Upper lobe of right lung (tissue), 1 donor: ENCODE measurements at places on chromosomes 16 and 17. TPM values are rescaled to one million over a fixed set of nuclear protein-coding genes. Genes with fewer than 3 reads are reported as not detected.
A peak's percentile ranks its signal among the peaks of the same experiment; 100 is the strongest.

GRCh38 chr17:7910711-7911110 is 5.4 kb downstream of the RNF227 start:
- peaks cover 67% of the 10 kb centered on the region for H3K36me3 ChIP-seq
- no peak overlapping the region for H3K4me3 ChIP-seq
- DNase-seq, result no peak
- H3K4me1 ChIP-seq, result peaks cover 11% of the 10 kb centered on the region
- H3K27me3 ChIP-seq, result no peaks in the 10 kb centered on the region
- H3K27ac ChIP-seq, result no peak overlapping the region

DNA sequence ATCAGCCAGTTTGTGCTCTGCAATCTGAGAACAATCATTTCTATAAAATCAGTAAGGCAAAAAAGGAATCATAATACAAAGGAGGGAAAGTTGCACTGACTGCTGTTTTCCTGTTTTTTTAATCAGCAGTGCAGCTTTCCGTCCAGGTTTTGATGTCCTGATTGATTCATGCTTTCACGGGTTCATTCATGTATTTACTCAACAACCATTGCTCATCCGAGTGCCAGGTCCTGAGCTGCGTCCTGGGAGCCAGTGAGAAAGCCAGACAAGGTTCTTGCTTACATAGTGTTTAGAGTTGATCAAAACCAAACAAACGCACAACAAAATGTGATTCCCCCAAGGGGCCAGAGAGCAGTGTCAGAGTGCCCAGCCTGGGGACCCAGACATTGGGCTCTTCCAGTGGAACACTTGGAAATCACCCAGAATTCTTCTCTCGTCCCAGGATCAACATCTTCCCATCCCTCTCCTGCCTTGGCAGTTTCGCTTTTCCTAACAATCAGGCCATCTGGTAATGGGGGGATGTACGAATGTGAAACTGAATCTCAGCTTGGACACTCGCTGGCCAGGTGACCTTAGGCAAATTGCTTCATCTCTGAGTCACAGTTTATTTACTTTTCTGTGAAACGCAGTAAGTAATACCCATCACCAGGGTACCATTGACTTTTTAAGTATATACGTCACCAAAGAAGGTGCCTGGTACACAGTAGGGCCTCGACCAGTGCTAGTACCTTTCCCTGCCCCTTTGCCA is 13.3 kb upstream of the C1QL1 start:
- H3K36me3 ChIP-seq, result no peaks in the 10 kb centered on the region
- H3K4me1 ChIP-seq, result peaks cover 3% of the 10 kb centered on the region
- H3K27me3 ChIP-seq, result peaks cover 16% of the 10 kb centered on the region
- H3K4me3 ChIP-seq, result no peak overlapping the region
- DNase-seq, result no peak

GRCh38 chr17:81090361-81091136 is 55.6 kb downstream of the BAIAP2 start:
- peak; percentile 91 for DNase-seq
- no peaks in the 10 kb centered on the region for H3K27me3 ChIP-seq
- no peak overlapping the region for H3K4me3 ChIP-seq
- H3K27ac ChIP-seq, result peak overlapping the region; percentile 9

- peaks cover 3% of the 10 kb centered on the region for H3K4me1 ChIP-seq
- H3K4me3 ChIP-seq, result no peak overlapping the region
- no peak overlapping the region for H3K27ac ChIP-seq
- H3K36me3 ChIP-seq, result no peaks in the 10 kb centered on the region
- no peak for DNase-seq
Measured at GRCh38 chr16:65731833-65732232, 610.0 kb upstream of the CDH11 start.

GRCh38 chr17:74210191-74211140 is 2.9 kb upstream of the TTYH2 start:
- H3K4me1 ChIP-seq, result peaks cover 51% of the 10 kb centered on the region
- H3K27me3 ChIP-seq, result no peaks in the 10 kb centered on the region
- no peak overlapping the region for H3K27ac ChIP-seq
- peak; percentile 84 for DNase-seq
- H3K36me3 ChIP-seq, result peaks cover 52% of the 10 kb centered on the region
- no peak overlapping the region for H3K4me3 ChIP-seq

The GNG13 gene
- total RNA-seq, result not detected

DNA sequence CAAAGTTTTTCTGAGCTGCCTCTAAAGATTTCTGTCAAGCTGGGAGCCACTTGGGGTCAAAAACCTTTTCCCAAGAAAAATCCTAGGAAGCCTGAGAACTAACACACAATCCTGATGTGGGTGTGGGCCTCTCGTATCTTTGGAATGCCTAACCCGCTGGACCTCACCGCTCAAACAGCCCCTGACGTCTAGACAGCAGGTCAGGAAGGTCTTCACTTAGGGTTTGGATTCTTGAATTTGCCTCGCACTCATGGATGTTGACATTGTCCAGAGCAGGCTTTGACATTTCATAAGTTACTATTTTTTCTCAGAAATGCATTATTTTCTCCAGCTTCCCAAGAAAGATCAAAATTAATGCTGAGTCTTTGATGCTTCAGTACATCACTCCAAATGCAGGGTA is 18.9 kb downstream of the TEX2 start:
- H3K36me3 ChIP-seq, result no peaks in the 10 kb centered on the region
- H3K4me3 ChIP-seq, result no peak overlapping the region
- peaks cover 41% of the 10 kb centered on the region for H3K4me1 ChIP-seq

GRCh38 chr16:87524407-87524806 is 31.6 kb upstream of the ZCCHC14 start:
- no peak overlapping the region for H3K27ac ChIP-seq
- no peaks in the 10 kb centered on the region for H3K27me3 ChIP-seq
- no peak overlapping the region for H3K4me3 ChIP-seq
- H3K4me1 ChIP-seq, result no peaks in the 10 kb centered on the region
- no peaks in the 10 kb centered on the region for H3K36me3 ChIP-seq

The ACSM2A gene
- total RNA-seq, result not detected

DNA sequence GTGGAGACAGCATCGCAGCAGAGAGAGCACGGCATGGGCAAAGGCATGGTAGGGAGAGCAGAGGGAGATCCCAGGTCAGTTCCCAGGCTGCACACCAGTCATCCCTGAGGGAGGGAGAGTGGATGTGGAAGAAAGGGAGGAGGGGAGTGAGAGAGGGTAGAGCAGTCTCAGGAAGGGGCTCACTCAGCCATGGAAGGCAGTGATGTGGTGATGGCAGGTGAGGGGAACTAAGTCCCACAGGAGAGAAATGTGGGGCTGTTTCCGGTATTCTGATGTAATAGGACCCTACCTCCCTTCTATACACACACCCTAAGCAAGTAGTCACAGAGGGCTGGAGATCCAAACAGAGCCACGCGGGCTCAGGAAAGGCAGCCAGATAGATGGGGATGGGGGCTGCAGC is 500.3 kb upstream of the CDH11 start:
- no peaks in the 10 kb centered on the region for H3K4me1 ChIP-seq
- no peak for DNase-seq
- H3K27ac ChIP-seq, result no peak overlapping the region
- no peaks in the 10 kb centered on the region for H3K36me3 ChIP-seq
- H3K4me3 ChIP-seq, result no peak overlapping the region
- no peaks in the 10 kb centered on the region for H3K27me3 ChIP-seq

The CCL8 gene
- total RNA-seq, result 1.5 TPM

DNA sequence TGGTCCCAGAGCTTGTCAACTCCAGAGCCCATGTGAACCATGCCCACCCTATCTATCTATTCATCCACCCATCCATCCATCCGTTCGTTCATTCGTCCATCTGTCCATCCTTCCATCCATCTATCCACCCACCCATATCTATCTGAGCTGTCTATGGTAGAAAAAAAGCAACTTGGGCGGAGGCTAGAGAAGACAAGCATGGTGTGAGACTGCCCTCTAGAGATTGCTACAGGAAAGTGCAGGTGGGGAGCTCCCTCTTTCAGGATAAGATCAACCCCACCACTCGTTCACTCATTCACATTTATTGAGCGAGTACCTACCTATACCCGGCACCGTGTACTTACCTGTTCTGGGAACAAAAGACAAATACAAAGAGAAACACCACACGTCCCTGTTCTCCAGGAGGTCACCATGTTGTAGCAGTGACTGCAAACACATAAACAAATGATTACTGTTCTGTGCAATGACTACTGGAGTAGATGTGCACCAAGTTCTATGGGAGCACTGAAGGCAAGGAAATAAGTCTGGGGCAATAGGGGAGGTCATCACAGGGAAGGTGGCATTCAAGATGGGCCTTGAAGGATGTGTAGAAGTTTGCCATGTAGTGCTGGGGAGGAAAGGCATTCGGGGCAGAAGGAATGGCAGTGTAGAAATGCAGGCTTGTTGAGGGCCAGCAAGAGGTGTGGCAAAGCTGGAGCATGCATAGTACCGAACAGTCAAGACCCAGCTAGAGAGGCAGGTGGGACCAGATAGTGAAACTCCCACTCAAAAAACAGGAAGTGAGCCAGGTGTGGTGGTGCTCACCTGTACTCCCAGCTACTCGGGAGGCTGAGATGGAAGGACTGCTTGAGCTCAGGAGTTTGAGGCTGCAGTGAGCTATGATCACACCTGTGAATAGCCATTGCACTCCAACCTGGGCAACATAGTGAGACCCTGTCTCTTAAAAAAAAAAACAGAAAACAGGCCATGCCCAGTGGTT is 13.4 kb upstream of the ATP5MC1 start:
- no peaks in the 10 kb centered on the region for H3K27me3 ChIP-seq
- H3K4me3 ChIP-seq, result no peak overlapping the region
- no peaks in the 10 kb centered on the region for H3K36me3 ChIP-seq

DNA sequence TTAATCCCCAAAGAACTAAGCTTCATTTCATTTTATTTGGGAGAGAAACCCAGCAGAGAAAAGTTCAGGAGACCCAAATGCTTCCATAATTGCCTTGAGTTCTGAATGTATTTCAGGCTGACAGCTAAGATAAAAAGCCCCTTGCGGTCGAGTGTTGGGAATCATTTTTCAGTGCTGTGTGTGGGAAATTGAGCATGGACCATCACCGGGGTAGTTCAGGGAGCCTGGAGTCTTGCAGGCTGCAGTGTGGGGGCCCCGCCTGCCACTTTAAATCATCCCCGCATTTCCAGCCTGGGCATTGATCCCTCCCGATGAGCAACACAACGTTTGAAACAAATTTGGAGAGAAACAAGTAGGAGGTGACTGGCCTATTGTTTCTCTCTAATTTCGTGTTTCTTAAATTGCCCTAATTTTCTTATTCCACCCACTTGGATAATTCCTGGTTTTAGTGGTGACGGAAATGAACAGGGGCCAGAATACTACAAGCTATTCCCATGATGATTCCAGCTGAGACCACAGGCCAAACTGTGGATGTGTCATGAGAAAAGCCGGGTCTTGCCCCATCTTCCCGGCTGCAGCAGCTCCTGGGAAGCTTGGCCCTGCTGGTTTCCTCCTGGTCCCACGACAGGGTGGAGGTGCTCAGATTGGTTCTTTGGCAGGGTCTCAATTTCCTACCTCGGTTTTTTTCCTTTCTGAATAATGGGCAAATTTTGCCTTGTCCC is 75.1 kb downstream of the FOXL1 start:
- no peak for DNase-seq
- peaks cover 10% of the 10 kb centered on the region for H3K27me3 ChIP-seq
- H3K4me3 ChIP-seq, result no peak overlapping the region
- H3K27ac ChIP-seq, result no peak overlapping the region
- no peaks in the 10 kb centered on the region for H3K4me1 ChIP-seq

DNA sequence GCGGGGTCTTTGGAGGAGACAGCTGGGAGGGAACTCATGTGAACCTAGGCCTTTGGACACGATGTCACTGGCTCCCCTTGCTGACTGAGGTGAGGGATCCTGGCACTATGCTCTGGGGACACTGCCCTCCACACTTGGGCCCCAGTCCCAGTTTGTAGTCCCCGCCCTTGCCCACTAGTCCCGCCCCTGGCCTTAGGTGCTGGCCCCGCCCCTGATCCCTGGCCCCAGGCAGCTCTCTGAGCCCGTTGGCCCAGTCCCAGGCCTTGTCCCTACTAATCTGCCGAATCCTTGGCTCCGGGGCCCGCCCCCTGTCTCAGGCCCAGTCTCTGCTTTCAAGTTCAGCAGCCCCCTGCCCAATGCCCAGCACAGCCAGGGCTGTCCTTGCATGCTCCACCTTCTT is 61.0 kb downstream of the SMPD3 start:
- no peaks in the 10 kb centered on the region for H3K36me3 ChIP-seq
- no peaks in the 10 kb centered on the region for H3K27me3 ChIP-seq
- no peak overlapping the region for H3K27ac ChIP-seq
- no peak overlapping the region for H3K4me3 ChIP-seq
- no peak for DNase-seq
- no peaks in the 10 kb centered on the region for H3K4me1 ChIP-seq

GRCh38 chr17:41894791-41895331 is 23.9 kb downstream of the ACLY start:
- H3K27ac ChIP-seq, result peak overlapping the region; percentile 59
- no peak overlapping the region for H3K4me3 ChIP-seq
- peaks cover 97% of the 10 kb centered on the region for H3K36me3 ChIP-seq
- peaks cover 4% of the 10 kb centered on the region for H3K4me1 ChIP-seq

- no peak overlapping the region for H3K27ac ChIP-seq
- no peaks in the 10 kb centered on the region for H3K36me3 ChIP-seq
- H3K4me1 ChIP-seq, result peaks cover 11% of the 10 kb centered on the region
- H3K4me3 ChIP-seq, result no peak overlapping the region
- DNase-seq, result peak; percentile 96
Measured at GRCh38 chr17:79919164-79919585, 79.9 kb upstream of the CBX4 start.

- peaks cover 5% of the 10 kb centered on the region for H3K4me1 ChIP-seq
- DNase-seq, result no peak
- H3K27ac ChIP-seq, result no peak overlapping the region
- H3K4me3 ChIP-seq, result peak overlapping the region; percentile 20
- H3K27me3 ChIP-seq, result no peaks in the 10 kb centered on the region
- H3K36me3 ChIP-seq, result no peaks in the 10 kb centered on the region
Measured at GRCh38 chr17:56290101-56290801, 137.0 kb downstream of the ANKFN1 start.
